Lower lobe of right lung (tissue), 2 donors: ENCODE measurements at places on chromosomes 7 and 10. TPM values are rescaled to one million over a fixed set of nuclear protein-coding genes. Genes with fewer than 3 reads are reported as not detected.

- DNase-seq: no peak
These were observed 141.2 kb downstream of the LYZL1 start for GRCh38 chr10:29430101-29430500.

DNA sequence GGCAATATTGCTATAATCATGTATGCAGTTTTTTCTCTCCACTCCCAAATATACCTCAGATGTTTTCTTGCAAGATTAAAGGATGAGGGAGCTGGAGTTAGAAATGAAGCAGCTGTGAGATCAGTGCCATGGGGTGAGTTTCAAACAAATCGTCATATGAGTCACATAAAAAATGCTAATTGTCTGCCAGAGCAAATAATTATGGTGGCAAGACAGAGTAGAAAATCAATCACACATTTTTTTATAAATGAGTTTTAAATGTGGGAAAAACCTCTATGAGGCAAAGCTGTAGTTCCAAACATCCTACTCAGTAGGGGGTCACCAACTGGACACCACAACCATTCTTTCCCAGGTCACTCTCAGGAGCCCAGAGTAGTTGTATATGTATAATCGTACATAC lies 55.3 kb downstream of the CH25H start:
- no peak for DNase-seq

- DNase-seq: no peak
These were observed 77.4 kb upstream of the PRR15 start for GRCh38 chr7:29486191-29486700.

- no peak for DNase-seq
These were observed 43.3 kb upstream of the ELN start for GRCh38 chr7:73984481-73985205.

GRCh38 chr7:134724606-134725005 lies 54.8 kb upstream of the CALD1 start:
- DNase-seq: no peak

GRCh38 chr10:59324597-59324996 lies 37.8 kb downstream of the FAM13C start:
- DNase-seq: no peak

DNA sequence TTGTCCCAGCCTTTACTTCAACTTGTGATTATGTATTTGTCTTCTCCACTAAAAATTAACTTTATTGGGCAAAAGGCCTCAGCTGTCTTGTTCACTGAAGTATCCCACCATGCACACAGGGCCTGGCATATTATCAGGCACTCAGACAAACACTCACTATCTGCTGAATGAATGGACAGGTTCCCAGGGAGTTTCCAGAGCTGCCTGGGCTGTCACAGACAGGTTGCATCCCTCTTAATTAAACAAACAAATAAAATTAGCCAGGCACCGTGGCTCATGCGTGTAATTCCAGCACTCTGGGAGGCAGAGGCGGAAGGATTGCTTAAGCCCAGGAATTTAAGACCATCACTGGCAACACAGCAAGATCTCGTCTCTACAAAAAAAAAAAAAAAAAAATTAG lies 1.5 kb upstream of the TSPAN14 start:
- DNase-seq: no peak

- no peak for DNase-seq
These were observed 85.2 kb downstream of the RTKN2 start for GRCh38 chr10:62183442-62183841.

- DNase-seq: no peak
These were observed 167.3 kb upstream of the CDCA7L start for GRCh38 chr7:22113041-22113440.

- no peak for DNase-seq
These were observed 7.8 kb upstream of the MMP21 start for GRCh38 chr10:125783408-125783807.

- DNase-seq: no peak
These were observed 342.2 kb downstream of the GATA3 start for GRCh38 chr10:8396675-8397074.

GRCh38 chr10:8487346-8487745 lies 432.9 kb downstream of the GATA3 start:
- no peak for DNase-seq

- no peak for DNase-seq
These were observed 51.0 kb downstream of the CAV1 start for GRCh38 chr7:116575853-116576252.

DNA sequence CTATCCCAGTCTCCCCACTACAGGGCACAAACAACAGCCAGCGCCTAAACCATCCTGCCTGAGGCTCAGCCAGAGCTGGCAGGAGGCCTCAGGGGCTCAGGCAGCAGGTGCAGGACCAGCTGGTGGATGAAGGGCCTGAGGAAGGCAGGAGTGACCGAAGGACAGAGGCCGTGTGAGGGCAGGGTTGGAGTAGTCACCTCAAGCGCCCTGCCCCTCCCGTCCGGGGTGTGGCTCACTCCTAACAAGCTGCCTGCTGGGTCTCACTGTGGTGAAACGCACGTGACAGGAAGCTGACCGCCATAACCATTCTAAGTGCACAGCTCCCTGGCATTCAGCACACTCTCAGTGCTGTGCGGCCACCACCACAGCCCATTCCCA lies 281.1 kb downstream of the ELFN1 start:
- DNase-seq: peak; percentile 67

DNA sequence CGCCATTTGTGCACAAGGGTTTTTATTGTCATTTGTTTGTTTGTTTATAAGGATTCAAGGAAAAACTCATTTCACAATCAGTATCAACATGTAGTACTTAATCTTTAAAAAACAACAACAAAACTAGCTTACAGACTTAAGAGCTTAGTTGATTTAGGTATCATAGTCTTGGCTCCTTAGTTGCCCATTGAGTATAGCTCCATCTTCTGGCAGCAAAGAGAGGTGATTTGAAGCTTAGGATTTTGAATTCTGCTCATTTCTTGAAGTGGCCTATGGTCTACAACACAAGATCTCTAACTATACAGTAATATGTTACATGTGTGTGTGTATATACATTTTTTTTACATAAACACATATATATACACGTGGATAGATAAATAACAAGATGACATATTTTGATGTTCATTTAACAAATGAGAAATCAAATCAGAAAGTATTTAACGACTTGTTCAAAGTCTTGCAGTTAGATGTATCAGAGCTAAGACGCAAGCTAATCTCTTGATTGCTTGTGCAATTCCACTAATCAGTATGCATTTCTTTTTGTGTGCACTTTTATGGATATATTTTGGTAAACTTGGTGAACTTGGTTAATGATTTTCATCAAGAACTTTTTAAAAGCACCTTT lies 307.3 kb downstream of the CAMK1D start:
- DNase-seq: no peak

- no peak for DNase-seq
These were observed 25.7 kb downstream of the COG5 start for GRCh38 chr7:107538001-107538400.

DNA sequence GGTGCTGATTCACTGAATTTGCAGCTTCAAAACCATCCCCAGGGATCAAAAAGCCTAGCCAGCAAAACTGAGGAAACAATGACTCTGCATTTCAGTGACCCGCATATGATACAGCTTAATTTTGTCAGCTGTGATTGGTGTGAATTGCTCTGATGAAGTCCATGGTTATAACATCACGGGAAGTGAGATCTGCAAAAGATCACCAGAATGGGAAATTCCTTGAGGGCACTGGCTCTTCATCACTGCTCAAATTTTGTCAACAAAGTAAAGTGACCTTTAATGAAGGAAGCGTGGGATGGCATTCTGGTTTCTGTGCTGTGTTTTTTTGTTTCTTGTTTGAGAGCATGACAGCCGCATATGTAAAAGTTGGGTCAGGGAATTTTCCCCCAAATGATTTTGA lies 745.9 kb downstream of the GATA3 start:
- DNase-seq: no peak

GRCh38 chr7:111743244-111743847 lies 181.1 kb upstream of the IMMP2L start:
- DNase-seq: no peak

DNA sequence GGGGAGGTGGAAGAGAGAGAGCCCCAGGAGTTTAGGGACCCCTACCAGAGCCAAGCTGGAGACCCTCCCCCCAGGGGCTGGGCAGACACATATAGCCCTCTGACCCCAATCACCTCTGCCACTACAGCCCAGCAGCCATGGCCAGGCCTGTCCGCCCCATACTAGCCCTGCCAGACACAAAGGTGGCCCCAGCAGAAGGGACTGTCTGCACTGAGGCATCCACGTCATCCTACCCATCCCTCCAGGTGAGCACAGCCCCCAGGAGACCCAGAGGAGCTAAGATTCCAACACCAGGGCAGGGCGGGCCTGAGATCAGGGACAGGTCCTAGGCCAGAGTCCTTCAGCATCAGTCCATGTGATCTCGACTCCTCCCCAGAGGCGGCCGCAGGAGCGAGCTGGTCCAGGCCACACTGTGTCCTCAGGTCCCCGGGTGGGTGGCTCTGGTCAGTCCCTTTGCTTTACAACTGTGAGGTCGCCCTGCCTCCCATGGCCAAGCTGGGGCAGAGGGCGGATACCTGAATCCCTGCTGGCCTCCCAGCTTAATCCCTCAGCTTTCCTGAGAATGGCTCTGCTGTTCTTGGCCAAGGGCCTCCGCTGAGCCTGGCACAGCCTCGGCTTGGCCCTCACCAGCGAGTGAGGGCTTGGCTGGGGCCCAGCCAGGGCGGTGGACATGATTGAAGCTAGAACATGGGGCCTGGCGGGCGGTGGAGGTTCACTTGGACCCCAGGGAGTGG lies 14.3 kb upstream of the ELN start:
- DNase-seq: no peak

GRCh38 chr10:61071580-61071979 lies 127.6 kb upstream of the RHOBTB1 start:
- DNase-seq: no peak

GRCh38 chr7:80918399-80918798 lies 452 bp downstream of the SEMA3C start:
- no peak for DNase-seq

DNA sequence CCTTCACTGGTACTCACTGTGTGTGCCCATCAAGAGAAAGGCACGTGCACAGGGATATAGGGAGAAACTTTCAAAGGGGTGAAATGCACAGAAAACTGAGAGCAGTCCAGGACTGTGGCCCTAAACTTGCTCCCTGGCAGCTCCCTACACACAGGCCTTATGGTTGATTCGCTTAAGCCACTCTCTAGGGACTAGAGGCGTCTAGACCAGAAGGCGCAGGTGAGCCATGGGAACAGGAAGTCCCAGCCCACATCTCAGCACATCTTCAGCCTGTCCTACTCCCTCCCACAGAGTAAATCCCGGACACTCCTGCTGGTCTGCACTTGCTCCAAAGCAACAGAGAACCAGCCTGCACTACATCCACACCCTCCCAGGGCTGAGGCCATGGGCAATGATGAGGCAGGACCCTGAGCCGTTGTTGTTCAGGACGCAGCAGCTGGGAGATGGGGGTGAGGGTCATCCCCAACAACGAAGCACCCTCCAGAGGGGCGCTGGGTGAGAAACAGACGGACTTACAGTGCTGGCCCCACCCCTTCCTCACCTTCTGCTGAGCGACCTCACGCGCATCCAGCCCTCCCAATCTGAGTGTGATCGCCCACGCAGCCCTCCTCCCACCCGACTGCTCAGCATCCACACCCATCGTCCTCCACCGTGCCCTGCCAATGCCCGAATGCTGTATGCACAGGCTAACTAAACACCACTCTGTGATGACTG lies 109.3 kb downstream of the TNS3 start:
- no peak for DNase-seq

DNA sequence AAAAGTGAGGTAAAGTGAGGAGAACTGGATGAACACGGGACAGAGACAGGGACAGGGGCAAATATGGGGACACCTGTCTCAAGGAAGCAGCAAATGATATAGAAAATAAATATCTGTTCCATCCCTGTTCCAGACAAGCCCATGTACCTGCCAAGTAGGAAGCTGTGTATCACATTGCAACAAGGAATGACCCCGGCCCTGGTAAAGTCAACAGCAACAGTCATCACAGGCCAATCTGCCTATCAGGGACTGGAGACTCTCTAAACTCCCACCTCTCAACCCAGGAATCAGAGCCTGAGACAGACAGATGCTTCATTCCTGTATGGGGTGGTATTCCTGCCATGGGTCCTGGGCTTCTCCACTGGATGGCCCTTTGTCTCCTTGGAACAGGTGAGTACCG lies 156.6 kb upstream of the PRSS1 start:
- DNase-seq: no peak

DNA sequence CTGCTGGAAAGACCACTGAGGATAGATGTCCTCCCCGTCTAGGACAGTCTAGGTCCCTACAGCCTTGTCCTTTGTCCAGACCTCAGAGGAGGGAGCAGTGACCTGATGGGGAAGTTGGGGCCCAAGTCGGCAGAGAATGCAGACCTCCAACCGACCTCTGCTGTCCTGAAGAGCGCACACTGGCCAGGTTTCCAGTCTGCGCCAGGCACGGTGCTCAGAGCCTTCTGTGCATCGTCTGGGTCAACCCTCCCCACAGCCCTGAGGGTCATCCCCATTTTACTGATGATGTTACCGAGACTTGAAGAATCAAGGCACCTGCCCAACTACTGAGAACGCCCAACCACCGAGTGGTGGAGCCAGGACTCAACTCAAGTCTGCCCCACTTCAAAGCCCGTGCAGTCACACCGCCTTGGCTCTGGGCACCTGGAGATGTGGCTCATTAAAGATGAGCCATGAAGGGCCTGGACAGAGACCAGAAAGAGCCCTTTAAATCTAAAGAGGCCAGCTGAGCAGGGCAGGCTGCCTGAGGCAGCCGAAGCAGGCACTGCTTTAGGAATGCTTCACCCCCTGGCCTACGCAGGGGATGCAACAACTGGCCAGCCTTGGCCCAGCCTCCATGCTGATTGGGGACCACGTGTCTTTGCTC lies 4.4 kb downstream of the ITPRIP start:
- DNase-seq: no peak

- DNase-seq: no peak
These were observed 77.6 kb upstream of the LRRC4 start for GRCh38 chr7:128108641-128109423.

- DNase-seq: no peak
These were observed 135.3 kb upstream of the MEOX2 start for GRCh38 chr7:15821484-15822427.

- no peak for DNase-seq
These were observed 29.0 kb downstream of the MRC1 start for GRCh38 chr10:17838080-17838648.

- DNase-seq: no peak
These were observed 100.2 kb downstream of the MMRN2 start for GRCh38 chr10:86857128-86857721.

Gene LRRC17
- 1.5 TPM for total RNA-seq

Gene SLC13A1
- total RNA-seq: not detected

Gene FGFBP3
- 0.77 TPM for total RNA-seq

Gene ANKRD1
- 47.5 TPM for total RNA-seq

Gene ZMIZ1
- total RNA-seq: 102 TPM

Gene HGF
- total RNA-seq: 17.2 TPM

Gene BEND7
- total RNA-seq: 16.9 TPM

Gene H2BK1
- not detected for total RNA-seq

Gene SPDYE6
- not detected for total RNA-seq

Gene GRID2IP
- total RNA-seq: 0.41 TPM

Gene ERVW-1
- total RNA-seq: not detected

Gene CCZ1B
- total RNA-seq: 62.7 TPM

Gene TET1
- 1.8 TPM for total RNA-seq

Gene HABP2
- 0.77 TPM for total RNA-seq

Gene CUL1
- total RNA-seq: 47.5 TPM

Gene GPR37
- 0.59 TPM for total RNA-seq

Gene ZPBP
- not detected for total RNA-seq

Gene FAM25A
- not detected for total RNA-seq
